ENCODE measurements at places on chromosomes 12 and 14.

DNA sequence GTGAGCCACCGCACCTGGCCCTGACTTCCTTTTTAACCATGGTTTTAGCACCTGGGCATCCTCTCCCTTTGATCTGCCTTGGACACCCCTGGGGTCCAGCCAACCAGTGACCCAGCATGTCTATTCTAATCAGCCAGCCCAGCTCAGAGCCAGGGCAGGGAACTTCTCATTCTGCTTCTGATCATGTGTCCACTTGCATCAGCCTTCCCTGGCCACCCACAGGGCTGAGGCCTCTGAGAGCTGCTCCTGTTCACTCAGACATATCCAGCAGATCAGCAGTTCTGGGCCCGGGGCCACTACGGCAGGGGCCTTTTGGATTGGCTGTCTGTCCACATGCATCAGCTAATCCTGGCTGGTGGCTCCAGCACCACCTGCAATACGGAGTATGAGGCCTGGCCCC lies 117.9 kb upstream of the MAP1LC3B2 start:
- no peak for DNase-seq

DNA sequence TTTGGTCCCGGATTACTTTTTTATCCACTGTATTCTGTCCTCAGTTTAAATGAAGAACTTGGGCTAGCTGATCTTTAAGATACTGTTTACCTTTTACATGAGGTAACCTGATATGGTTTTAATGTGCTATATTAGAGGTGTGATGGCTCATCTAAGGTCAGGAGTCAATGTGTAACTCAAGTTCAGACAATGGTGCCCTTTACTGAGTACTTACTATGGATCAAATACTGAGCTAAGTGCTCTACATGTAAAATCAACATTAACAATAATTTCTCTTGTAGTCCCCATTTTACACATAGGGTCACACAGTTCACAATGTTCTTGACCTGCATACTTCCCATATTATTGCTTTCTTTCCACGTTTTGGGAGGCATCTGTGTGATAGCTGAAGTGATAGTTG lies 79.2 kb downstream of the CEP83 start:
- DNase-seq: no peak

DNA sequence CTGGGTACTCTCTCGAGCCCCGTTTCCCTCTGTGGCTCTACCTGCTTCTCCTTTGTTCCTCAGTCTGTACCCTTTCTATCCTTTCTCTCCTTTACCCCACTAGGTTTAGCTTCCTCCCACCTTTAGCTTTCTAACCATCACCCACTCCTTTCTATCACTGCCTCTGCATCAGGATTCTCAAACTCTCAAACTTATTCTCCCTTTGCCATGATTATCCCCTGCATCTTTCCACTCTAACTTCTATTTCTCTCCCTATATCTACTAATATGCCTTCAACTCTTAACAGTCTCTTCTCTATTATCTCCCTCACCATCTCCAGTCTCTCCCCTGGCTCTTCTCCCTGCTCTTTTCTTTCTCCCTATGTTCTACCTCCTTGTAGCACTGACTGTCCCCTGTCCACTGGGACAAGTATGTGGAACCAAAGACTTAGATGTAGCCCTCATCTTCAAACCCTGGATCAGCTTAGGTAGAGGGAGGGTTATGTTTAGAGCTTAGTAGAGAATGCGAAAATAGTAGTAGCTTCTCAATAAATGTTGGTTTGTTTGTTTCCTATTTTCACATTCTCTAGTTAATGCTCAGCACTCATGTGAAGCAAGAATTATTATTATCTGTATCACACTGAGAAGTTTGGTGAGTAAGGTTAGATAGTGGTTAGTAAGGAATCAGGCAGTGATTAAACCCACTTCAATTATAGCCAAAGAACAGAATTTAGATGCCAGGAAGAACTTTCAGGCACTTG lies 3.4 kb downstream of the GDF11 start:
- no peak for DNase-seq

DNA sequence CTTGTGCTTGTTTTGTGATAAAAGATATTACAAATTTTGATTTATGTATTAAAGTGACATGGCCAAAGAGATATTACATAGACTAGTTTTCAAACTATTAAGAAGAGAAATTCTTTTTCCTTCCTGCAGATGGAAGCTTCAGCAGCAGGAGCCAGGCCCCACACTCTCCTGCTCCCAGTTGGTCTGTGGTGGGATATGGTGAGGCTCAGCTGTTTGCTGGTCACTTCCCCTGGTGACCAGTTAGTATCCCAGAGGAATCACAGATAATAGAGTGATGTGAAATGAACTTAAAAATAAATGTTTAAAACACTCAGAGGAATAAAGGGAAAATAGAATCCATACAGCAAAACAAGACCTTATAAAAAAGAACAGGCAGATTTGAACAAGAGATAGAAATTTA lies 154.7 kb downstream of the KTN1 start:
- no peak for DNase-seq

DNA sequence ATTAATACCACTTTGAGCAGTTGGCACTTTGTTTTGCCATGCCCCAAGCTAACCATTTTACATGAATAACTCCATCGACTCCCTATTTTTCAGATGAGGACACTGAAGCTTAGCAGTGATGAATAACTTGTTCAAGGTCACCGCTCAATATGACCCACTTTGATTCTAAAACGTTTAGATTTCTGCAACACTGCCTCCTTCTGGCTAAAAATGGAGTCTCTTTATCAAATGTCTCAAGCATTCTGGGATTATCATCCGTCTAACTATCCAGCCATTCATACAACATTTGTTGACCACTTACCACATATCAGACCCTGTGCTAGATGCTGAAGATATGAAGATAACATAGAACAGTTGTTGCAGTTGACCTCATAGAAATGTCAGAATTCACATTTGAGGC lies 298.0 kb downstream of the PPFIA2 start:
- DNase-seq: no peak

DNA sequence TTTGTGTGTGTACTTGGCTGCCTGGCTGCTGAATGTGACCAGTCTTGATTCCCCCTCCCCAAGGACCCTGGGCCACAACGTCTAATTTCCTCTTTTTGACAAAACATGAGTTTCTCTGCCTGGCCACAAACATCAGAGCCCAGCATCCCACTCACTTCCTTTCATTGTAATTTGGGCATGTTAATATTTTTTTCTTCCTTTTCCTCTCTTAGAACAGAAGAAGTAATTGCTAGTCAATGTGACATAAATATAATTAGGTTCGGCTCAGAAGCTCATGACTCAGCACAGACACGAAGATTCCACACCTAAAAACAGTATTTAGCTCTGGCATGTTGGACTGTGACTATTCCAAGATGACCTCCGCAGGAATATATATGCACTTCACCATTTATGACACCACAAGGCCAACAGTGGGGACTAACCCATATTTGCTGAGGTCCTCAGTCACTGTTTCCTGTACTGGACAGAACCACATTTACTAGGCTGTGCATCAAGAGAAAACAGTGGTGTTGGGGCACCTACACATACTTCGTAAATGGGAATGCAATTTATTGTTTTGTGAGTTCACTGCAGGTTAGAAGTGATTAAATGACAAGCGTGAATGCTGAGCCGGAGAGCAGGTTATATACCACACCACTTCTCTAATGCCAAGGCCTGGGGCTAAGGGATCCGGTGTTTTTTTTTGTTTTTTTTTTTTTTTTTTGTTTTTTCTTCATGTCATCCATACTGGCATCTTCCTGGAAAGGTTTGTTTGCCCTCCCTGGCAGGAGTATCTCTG lies 4.2 kb downstream of the GSG1 start:
- DNase-seq: peak; percentile 30

DNA sequence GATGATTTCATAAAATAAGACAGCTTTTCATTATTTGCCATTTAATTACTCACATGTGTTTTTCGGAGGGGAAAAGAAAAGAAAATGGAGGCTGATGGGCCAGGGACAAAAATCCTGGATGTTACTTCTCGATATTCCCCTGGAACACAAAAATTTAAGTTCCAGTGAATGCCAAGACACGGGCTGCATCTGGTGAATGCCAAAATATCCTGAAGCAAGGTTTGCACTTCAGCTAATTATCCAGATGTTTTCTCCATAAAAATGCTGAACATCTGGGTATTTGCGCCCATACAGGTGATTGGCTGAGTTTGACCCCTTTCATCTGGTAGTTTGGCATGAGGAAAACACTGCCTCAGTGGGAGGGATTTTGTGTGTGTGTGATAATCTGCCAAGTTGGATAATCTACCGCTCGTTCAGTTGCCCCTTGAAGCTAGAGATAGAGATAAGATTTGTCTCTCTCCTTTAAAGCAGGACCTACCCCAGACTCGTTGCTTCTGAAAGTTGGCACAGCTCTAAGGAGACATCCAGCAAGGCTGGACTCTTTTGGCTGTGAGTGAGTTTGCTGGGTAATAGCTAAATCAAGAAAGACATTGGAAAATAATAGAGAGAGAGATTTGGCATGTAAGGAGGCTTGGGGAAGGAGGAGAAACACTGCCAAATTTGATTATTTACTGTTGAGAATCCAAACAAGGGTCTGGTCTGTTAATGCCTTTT lies 390.0 kb downstream of the EGLN3 start:
- no peak for DNase-seq

DNA sequence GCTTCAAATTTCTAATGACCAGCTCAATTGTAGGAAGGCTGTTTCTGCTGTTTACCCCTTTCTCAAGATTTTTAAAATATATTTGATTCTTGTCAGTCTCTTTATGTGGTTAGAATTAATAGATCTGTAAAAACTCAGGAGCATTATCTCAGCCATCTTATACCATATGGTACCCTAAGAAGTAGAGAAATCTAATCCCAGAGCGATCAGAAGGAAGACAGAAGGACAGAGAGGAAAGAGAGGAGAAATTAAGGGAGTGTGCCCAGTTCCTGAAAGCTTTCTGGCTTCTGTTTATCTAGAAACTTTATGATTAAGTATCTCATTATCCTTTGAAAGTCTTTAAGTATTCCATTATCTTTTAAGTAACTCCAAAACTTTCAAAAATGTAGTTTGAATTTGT lies 152.1 kb upstream of the NAV3 start:
- DNase-seq: no peak

DNA sequence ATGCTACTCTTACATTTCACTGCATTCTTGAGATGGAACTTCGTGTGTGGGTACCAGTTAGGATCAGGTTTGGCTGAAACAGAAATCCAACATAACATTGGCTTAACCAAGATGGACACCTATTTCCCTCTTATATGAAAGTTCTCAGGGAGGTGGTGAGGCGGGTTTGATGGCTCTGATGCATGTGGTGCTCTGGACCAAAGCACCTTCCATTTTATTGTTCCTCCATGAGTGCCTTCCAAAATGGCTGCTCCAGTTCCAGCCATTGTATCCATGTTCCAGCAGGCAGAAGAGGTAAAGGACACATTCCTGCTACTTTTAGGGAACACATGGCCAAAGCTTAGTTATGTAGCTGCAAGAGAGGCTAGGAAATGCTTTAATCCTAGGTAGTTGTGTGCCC lies 29.6 kb downstream of the BRI3BP start:
- no peak for DNase-seq

GRCh38 chr14:93716002-93716745 lies 72.1 kb downstream of the PRIMA1 start:
- no peak for DNase-seq

DNA sequence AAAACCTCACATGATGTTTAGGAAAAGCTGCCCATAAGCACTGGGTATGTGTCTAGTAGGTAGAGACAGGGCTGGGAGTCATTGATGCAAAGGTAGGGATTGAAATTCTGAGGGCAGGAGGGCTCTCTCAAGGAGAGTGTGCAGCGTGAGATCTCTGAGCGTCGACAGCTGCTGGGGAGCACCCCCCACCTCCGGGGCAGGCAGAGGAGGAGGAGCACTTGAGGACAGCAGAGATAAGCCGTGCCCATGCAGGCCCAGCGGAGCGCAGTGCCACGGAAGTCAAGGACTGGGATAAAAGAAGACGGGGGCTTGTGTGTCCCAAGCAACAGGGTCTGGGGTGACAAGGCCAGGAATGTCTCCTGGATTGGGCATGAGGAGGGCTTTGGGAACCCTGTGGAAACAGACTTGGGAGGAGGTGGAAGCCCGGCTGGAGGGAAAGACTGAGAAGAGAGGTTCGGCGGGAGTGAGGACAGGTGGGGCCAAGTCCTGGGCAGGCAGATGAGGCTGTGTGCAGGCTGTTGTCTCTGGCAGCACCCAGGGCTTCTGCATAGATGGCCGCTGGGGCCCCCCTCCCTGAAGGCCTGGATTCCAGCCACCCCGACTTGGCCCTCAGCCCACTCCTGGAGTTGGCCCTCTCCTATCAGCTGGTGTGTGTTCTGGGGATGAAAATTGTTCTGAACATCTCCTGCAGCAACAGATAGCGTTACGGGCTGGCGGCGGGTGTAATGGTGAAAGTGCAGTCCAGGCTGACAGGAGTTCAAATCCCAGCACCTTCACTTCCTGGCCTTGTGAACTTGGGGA lies 1.9 kb downstream of the CACNA2D4 start:
- DNase-seq: no peak

DNA sequence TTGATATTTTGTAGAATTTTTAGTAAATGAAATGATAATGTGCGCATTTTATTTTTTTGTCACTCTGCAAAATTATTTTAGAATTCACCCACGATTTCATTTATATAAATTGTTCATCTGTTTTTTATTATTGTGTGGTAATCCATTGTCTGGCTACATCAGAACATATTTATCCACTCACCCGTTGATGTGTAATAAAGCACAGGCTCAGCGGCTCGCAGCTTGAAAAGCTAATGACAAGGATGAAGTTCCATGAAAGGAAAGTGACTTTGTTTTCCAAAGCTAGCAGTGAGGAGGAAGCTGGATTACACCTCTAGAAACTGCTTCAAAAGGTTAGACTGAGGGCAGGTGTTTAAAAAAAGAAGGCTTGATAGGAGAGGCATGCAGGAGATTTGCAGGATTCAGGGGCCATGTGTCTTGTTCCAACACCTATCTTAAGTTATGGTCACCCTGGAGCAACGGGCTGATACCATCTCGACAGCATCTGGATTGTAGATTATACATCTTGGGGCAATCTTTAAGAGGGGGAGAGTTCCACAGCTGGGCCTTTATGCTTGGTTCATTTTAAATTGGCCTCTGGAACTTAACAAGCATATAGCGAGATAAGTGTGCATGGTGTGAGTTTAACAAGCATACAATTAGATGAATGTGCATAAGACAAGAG lies 194.1 kb downstream of the TMTC3 start:
- no peak for DNase-seq

GRCh38 chr12:20004952-20005351 lies 363.4 kb upstream of the PDE3A start:
- no peak for DNase-seq

- no peak for DNase-seq
These were observed 280.4 kb upstream of the GARIN6 start for GRCh38 chr12:99367181-99367580.

- no peak for DNase-seq
These were observed 45.2 kb upstream of the TUNAR start for GRCh38 chr14:95831468-95831867.

DNA sequence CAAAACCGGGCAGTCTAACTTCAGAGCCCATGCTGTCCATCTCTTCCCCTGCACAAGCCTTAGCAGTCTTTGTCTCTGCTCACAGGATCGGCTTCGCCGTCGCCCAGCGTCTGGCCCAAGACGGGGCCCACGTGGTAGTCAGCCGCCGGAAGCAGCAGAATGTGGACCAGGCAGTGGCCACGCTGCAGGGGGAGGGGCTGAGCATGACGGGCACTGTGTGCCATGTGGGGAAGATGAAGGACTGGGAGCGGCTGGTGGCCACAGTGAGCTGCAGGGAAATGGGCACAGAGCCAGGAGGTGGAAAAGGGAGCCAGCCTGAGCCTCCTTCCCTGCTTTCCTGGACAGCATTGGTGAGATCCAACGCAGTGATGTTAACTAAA lies 14.2 kb upstream of the CARMIL3 start:
- DNase-seq: peak; percentile 61

- DNase-seq: no peak
These were observed 153.1 kb upstream of the FOXG1 start for GRCh38 chr14:28613532-28613931.

All from mucosa of descending colon (tissue), 3 donors.